ENCODE measurements at places on chromosomes 2 and 18. TPM values are rescaled to one million over a fixed set of nuclear protein-coding genes. Genes with fewer than 3 reads are reported as not detected.

The MC5R gene
- total RNA-seq: 0.22 TPM

The KANSL1L gene
- total RNA-seq: 46.6 TPM

The ONECUT2 gene
- 0.99 TPM for total RNA-seq

The TLX2 gene
- total RNA-seq: 0.69 TPM

The ARL5A gene
- 107 TPM for total RNA-seq

The AUP1 gene
- 99.0 TPM for total RNA-seq

The SULT1C4 gene
- total RNA-seq: 36.7 TPM

The LCT gene
- 0.06 TPM for total RNA-seq

The MTIF2 gene
- 31.1 TPM for total RNA-seq

The ERBB4 gene
- total RNA-seq: 21.6 TPM

The EHD3 gene
- 27.0 TPM for total RNA-seq

The DLX2 gene
- total RNA-seq: 0.28 TPM

The C1QL2 gene
- 0.20 TPM for total RNA-seq

The SERPINB11 gene
- total RNA-seq: not detected

The OSBPL6 gene
- total RNA-seq: 7.3 TPM

The RBM43 gene
- 11.5 TPM for total RNA-seq

The CHMP1B gene
- total RNA-seq: 51.4 TPM

The WNT10A gene
- not detected for total RNA-seq

The SP140 gene
- 1.6 TPM for total RNA-seq

The RTTN gene
- 20.8 TPM for total RNA-seq

The TCF23 gene
- not detected for total RNA-seq

The PLEKHA3 gene
- total RNA-seq: 28.1 TPM

The TMEM127 gene
- total RNA-seq: 25.0 TPM

The MAP3K19 gene
- 6.9 TPM for total RNA-seq

The FBLN7 gene
- 3.2 TPM for total RNA-seq

The GLS gene
- 85.1 TPM for total RNA-seq

The IMMT gene
- total RNA-seq: 66.9 TPM

The CREG2 gene
- 48.5 TPM for total RNA-seq

The CYS1 gene
- 2.0 TPM for total RNA-seq

The ADD2 gene
- 122 TPM for total RNA-seq

The VWA3B gene
- 1.5 TPM for total RNA-seq

The RAPGEF4 gene
- 31.1 TPM for total RNA-seq

The HNMT gene
- 61.6 TPM for total RNA-seq

The GALR1 gene
- total RNA-seq: 0.72 TPM

The SLC8A1 gene
- 137 TPM for total RNA-seq

The DSG2 gene
- 12.2 TPM for total RNA-seq

The CHRNA1 gene
- 0.22 TPM for total RNA-seq

The PTPRN gene
- total RNA-seq: 67.3 TPM

The TYMS gene
- total RNA-seq: 22.1 TPM

The POU3F3 gene
- total RNA-seq: 20.5 TPM

The AGAP1 gene
- total RNA-seq: 36.1 TPM

The NYAP2 gene
- 3.7 TPM for total RNA-seq

The VWC2L gene
- 3.0 TPM for total RNA-seq

The DCDC2C gene
- total RNA-seq: 0.99 TPM

The AQP12A gene
- total RNA-seq: not detected

The TMEM198 gene
- total RNA-seq: 5.3 TPM

The EVX2 gene
- total RNA-seq: 0.17 TPM

The PAIP2B gene
- total RNA-seq: 14.0 TPM

The AMER3 gene
- total RNA-seq: 4.5 TPM

The CLK1 gene
- 170 TPM for total RNA-seq

The SPR gene
- 4.8 TPM for total RNA-seq

The AKAIN1 gene
- 0.77 TPM for total RNA-seq

The LYPD6 gene
- total RNA-seq: 42.6 TPM

The HOXD12 gene
- not detected for total RNA-seq

The BOLL gene
- not detected for total RNA-seq

The B3GNT7 gene
- total RNA-seq: 5.2 TPM

The TMEM150A gene
- 22.2 TPM for total RNA-seq

The STPG4 gene
- total RNA-seq: 0.44 TPM

The CCDC141 gene
- 3.9 TPM for total RNA-seq

The CCDC74B gene
- 6.4 TPM for total RNA-seq

Measured in spinal cord (tissue), 10 donors.